Vagina (tissue), 2 donors: ENCODE measurements at places on chromosomes 6 and 20.

DNA sequence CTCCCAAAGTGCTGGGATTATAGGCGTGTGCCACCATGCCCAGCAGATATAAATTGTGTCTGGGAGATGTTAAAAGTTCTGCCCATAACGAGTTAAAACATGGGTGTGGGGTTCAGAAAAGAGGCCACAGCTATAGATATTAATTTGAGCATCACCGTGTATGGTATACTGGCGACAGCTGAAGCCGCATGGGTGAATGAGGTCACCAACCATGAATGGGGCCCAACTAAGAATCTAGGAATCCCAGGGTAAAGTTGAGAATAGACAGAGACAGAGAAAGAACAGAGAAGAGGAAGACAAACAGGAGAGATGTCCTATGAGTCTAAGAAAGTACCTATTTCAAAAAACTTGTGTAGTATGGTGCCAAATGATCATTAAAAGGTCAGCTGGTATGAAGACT is 50.9 kb downstream of the ILRUN start:
- no peak overlapping the region for H3K27ac ChIP-seq
- no peak overlapping the region for H3K4me3 ChIP-seq
- no peak for DNase-seq
- H3K4me1 ChIP-seq: peaks cover 8% of the 10 kb centered on the region

DNA sequence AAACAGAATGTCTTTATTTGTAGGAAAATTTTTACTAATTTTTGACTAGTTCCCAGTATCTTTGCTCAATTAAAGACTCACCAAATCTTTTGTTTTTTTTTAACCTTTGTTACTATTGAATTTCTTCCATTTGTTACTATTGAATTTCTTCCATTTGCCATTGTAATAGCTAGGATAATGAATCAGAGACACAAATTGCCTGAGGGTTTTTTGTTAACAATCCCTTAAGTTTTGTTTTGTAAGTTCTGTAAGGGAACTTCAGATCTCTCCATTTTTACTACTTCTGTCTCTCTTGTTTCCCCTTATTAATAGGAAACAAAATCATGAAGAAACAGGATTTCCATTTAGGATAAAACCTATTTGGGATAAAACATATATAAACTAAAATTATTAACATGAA is 104.3 kb downstream of the MAP3K4 start:
- no peak overlapping the region for H3K4me3 ChIP-seq
- H3K4me1 ChIP-seq: no peaks in the 10 kb centered on the region

DNA sequence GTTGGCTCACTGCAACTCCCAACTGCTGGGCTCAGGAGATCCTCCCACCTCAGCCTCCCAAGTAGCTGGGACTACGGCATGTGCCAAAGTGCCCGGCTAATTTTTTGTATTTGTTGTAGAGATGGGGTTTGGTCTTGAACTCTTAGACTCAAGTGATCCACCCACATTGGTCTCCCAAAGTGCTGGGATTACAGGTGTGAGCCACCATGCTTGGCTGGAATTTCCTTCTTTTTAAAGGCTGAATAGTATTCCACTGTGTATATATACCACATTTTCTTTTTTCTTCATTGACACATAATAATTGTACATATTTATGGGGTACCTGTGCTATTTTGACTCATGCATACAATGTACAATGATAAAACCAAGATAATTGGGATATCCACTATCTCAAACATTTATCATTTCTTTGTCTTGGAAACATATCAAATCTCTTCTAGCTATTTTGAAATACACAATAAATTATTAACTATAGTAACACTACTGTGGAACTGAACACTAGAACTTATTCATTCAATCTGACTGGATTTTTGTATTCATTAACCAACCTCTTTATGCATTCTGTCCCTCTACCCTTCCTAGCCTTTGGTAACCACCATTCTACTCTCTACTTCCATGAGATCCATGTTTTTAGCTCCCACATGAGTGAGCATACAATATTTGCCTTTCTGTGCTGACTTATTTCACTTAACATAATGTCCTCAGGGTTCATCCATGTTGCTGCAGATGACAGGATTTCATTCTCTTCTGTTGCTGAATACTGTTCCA is 7.8 kb downstream of the MDC1 start:
- H3K4me3 ChIP-seq: no peak overlapping the region
- H3K27me3 ChIP-seq: no peaks in the 10 kb centered on the region
- no peak overlapping the region for H3K27ac ChIP-seq
- peaks cover 61% of the 10 kb centered on the region for H3K36me3 ChIP-seq

DNA sequence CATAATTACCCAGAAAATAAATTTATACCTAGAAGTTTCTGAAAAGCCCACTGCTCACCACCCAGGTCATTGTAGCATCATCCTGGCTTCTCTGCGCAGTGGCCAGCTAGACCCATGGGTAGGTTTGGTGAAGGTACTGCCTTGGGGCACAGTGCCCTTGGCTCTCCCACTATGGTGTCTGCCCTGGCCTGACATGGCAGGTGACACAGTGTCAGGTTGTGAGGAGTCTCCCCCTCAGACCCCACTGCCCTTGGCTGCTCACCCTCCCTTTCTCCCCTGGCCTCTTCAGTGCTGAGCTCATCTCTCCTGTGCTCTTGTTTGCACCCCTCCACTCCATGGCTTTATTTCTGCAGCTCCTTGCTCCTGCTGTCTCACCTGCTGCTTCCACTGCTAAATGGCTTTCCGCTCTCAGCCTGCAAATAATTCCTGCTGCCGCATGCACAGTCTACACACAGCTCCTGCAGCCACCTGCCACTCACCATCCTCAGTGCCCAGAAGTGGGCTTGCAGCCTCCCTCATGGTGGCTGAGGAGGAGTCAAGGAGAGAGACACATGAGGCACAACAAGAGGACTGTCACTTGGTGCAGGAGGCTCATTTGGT is 313.4 kb upstream of the MOCS1 start:
- no peak overlapping the region for H3K27ac ChIP-seq
- peak; percentile 71 for DNase-seq
- H3K36me3 ChIP-seq: no peaks in the 10 kb centered on the region
- no peaks in the 10 kb centered on the region for H3K4me1 ChIP-seq
- H3K27me3 ChIP-seq: no peaks in the 10 kb centered on the region

- DNase-seq: no peak
- H3K4me3 ChIP-seq: no peak overlapping the region
- no peak overlapping the region for H3K27ac ChIP-seq
Observed at GRCh38 chr20:3334156-3334943, 73.1 kb downstream of the DNAAF9 start.

- H3K27me3 ChIP-seq: no peaks in the 10 kb centered on the region
- DNase-seq: no peak
- H3K4me3 ChIP-seq: no peak overlapping the region
- H3K4me1 ChIP-seq: peaks cover 27% of the 10 kb centered on the region
- H3K27ac ChIP-seq: no peak overlapping the region
Observed at GRCh38 chr6:3527651-3527977, 70.8 kb upstream of the SLC22A23 start.

GRCh38 chr20:8718279-8718678 is 350.6 kb upstream of the PLCB4 start:
- H3K4me3 ChIP-seq: no peak overlapping the region
- H3K27me3 ChIP-seq: no peaks in the 10 kb centered on the region
